Mesothelial cell of epicardium (in vitro differentiated cells): ENCODE measurements at places on chromosomes 11 and 22. TPM values are rescaled to one million over a fixed set of nuclear protein-coding genes. Genes with fewer than 3 reads are reported as not detected.

Gene KCNK4
- 0.22 to 0.58 TPM (median 0.27 TPM) in 3 replicates for total RNA-seq

Gene MIOX
- total RNA-seq, result 0.34 to 0.66 TPM in 2 of 3 replicates, not detected in the other

Gene ASPHD2
- 1.9 to 2.6 TPM (median 2.5 TPM) in 3 replicates for total RNA-seq

Gene DEAF1
- 59.6 to 64.9 TPM (median 64.0 TPM) in 3 replicates for total RNA-seq

Gene WT1
- total RNA-seq, result 122 to 131 TPM (median 125 TPM) in 3 replicates

Gene SYT13
- total RNA-seq, result 6.8 to 9.0 TPM (median 8.1 TPM) in 3 replicates

Gene RFPL1
- total RNA-seq, result 0.29 to 0.63 TPM (median 0.54 TPM) in 3 replicates

Gene OR52H1
- 0.73 to 1.6 TPM (median 1.3 TPM) in 3 replicates for total RNA-seq

Gene TMEM121B
- total RNA-seq, result 1.0 to 1.1 TPM (median 1.1 TPM) in 3 replicates

Gene AIFM3
- 2.4 to 3.2 TPM (median 2.5 TPM) in 3 replicates for total RNA-seq

Gene TMPRSS6
- 0.18 to 0.47 TPM in 2 of 3 replicates, not detected in the other for total RNA-seq

Gene OR2AG1
- not detected in 3 replicates for total RNA-seq
